ENCODE measurements at places on chromosomes 5 and 9.

DNA sequence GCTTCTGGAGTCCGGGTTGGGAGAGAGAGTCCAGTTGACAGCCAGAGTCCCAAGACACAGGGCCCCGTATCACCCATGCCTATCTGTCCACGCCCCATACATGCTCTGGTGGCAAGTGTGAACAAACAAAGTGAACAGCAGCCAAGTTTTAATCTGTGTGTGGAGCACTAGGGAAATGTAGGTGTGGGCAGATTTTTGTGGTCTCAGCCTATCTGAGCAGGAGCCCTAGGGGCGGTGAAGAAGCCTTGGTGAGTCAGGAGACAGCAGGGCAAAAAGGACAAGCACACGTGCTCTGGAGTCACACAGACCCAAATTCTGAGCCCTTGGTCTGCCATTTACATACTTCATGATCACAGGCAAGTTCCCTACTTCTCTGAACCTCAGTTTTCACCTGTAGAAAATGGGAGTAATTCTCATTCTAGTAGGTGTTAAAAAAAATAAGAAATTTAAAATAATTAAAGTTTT lies 23.2 kb downstream of the EGR1 start:
- DNase-seq, result no peak

DNA sequence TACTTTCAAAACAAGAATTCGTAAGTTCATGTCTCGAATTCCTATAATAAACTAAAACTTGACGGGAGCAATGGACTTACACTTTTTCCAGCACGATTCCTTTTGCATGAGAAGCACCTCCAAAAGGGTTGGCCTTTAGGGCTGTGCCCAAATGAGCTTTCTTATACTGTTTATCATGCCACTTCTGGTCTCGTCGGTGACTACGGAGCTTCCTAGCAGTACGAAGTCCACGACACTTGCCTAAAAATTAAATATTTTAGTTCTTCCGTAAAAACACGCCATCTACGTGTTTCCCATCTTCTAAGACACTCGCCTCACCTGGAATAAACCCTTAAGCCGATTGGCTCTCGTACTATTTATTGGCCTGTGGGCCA lies 554 bp downstream of the RPS23 start:
- no peak for DNase-seq

GRCh38 chr5:159463590-159464321 lies 133.5 kb upstream of the IL12B start:
- DNase-seq, result no peak

DNA sequence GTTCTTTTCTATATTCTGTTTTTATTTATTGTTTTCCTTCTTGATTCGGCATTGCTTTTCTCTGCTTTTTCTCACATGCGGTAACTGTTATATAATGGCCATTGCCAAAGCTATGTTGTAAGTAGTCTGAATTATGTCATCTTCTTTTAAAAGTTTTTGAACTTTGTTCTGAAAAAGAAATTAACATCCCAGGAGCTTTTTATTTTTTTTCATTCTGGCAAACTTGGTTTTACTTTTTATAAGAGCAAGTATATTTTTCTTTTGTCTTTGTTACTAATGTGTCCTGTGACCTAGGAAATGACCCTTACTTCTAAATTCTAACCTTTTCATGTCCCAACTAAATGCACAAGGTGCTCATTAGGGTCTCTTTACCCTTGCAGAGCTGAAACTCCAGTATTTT lies 26.7 kb upstream of the IZUMO3 start:
- no peak for DNase-seq

GRCh38 chr5:33343676-33344327 lies 97.0 kb upstream of the TARS1 start:
- no peak for DNase-seq

DNA sequence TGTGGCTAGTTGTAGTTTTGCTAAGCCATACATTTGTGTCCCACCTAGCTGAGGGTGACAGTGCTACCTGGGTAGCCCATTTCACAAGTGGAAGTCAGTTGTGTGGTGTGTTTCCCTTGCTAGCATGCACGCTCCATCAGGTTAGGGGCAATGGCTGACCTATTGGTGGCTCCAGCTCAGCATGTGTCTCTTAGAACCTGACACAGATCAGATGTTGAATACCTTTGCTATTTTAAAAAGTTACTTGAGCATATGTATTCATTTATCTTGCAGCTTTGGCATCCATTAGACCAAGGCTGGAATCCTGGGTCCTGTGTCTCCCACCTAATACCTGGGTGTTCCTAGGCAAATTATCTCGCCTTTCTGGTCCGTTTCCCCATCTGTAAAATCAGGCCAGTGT lies 44.8 kb downstream of the ZNF618 start:
- DNase-seq, result no peak

- no peak for DNase-seq
Observed at GRCh38 chr9:13728917-13729811, 449.7 kb upstream of the MPDZ start.

DNA sequence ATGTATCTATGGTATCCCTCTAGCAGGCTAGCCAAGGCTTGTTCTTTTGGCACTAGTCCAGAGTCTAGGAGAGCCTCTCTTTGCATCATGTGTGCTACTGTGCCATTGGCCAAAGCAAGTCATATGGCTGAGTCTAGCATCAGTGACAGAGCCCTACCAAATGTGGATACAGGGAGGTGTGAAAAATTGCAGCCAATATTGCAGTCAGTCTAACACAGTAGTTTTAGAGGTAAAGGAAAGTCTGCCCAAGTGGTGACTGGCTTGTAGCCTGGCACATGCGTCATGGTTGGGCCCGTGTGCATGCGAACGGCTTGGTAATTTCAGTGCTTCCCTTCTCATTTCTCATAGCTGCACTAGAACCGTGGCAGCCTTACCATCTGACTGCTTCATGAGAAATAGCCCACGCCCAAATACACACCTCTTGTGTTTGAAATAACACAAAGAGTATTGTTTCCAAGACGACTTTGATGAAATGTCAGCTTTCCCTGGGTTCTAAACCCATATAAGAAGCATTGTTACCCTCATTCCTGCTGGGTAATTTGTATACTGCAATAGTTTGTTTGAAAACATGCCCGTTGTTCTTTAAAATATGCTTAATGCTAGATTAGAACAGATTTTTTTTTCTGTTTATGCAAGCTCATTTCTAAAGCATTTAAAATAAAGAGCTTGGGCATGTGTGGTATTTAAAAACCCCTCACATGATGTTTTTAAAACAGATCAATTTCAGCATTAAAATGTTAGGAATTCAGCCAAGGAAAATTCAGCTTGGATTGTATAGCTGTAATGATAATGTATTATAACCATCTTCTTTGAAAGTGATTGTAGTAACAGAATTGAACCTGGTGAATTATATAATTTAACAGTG lies 113.2 kb downstream of the TLE4 start:
- DNase-seq, result no peak
